Activated CD4-positive, alpha-beta T cell treated with anti-CD3 and anti-CD28 coated beads for 24 hours (primary cell): ENCODE measurements at places on chromosomes 2 and 18.
A peak's percentile ranks its signal among the peaks of the same experiment; 100 is the strongest.

DNA sequence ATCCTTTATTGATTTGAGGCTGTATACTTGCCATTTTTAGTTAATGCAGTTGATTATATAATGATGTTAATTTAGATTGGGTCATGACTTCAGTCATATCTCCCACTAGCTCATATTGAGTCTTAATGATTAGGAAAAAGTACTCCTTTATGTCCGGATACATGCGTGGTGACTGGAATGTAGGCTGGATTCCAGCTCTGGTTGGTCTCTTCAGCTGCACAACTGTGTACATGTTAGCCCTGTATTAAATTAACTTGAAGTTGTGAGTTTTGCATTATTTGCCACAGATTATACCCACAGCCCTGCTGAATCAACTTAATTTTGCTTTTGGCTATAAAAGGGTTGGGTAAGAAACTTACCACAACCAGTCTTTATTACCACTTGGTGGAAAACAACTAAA lies 22.5 kb downstream of the MOB4 start:
- no peak for DNase-seq

GRCh38 chr18:32422201-32422600 lies 48.5 kb downstream of the GAREM1 start:
- no peak for DNase-seq

- no peak for DNase-seq
Observed at GRCh38 chr18:48330016-48330991, 78.9 kb downstream of the ZBTB7C start.

DNA sequence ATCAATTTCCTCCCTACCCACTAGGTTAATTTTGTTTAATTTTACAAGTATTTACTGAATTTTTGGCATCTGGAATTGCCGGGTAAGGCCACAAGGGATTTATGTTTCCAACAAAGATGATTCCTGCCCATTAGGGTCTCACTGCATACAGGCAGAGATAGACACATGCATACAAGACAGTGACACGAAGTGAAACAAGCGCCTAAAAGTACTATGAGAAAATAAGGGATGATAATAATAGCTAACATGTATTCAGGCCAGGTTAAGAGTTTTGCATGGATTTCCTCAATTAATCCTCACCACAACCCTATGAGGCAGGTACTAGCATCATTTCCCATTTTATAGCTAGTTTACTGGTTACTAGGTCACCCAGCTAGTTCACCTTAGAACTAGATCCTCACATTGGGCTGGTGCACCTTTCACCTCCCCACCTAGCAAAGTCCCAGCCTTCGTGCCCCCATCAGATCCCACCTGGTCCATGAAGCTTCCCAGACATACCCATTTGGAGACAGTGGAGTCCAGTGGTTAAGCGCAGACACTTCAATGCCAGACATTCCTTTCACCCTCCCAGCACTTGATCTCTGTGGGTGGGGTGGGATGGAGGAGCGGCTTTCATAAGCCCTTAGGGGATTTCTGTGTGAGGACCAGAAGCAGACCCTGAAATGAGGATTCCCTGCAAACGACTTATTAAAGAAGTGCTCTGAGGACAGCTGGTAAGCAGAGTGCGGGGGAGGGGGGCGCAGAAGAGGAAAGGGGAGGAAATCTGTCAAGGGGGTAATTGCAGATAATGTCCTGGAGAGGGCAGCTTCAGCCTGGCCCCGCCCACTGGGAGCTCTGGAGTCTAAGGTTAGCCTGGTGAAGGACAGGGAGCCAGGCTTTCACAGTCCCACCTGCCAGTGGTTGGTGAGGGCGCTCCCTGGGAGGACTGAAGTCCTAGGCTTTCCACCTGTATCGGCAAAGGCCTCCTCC lies 5.8 kb upstream of the DGUOK start:
- DNase-seq = peak; percentile 27

GRCh38 chr2:197107291-197108269 lies 181.1 kb upstream of the PGAP1 start:
- no peak for DNase-seq

GRCh38 chr2:65937379-65938160 lies 497.4 kb upstream of the MEIS1 start:
- no peak for DNase-seq

- no peak for DNase-seq
Observed at GRCh38 chr2:14137643-14138042, 494.9 kb upstream of the LRATD1 start.
